ENCODE measurements at places on chromosomes 1 and 21.

- DNase-seq: no peak
Observed at GRCh38 chr1:235113183-235113917, 15.3 kb downstream of the TOMM20 start.

DNA sequence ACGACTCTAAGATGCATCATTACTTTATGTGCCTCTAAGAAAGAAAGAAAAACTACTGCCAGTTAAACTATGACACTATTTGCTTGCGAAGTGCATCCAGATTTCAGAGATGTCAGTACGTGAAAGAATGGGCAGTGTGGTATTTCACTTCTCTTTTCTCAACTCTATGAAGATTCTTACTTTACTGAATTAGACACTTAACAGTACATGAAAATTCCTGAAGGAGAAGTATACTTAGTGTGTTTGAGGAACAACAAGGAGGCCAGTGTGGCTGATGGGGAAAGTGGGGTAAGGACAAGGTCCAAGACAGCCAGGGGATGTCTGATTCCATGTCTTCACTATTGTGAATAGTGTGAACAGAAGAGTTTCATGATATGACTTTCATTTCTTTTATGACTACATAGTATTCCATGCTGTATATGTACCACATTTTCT is 53.9 kb upstream of the HSD17B7 start:
- no peak for DNase-seq

DNA sequence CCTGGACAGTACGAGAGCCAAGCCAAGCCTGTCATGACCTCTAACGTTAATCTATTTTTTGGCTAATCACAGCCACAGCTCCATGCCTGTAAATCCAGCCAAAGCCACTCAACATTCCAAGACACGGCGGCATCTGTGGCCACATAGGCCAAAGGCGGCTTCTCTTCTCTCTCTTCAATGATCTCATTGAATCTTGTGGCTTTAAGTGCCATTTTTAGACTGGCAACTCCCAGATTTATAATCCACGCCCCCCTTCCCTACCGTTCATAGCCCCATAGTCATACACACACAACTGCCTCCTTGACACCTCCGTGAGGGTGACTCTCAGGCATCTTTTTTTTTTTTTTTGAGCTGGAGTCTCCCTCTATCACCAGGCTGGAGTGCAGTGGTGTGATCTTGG is 5.7 kb upstream of the SELENON start:
- DNase-seq: no peak

DNA sequence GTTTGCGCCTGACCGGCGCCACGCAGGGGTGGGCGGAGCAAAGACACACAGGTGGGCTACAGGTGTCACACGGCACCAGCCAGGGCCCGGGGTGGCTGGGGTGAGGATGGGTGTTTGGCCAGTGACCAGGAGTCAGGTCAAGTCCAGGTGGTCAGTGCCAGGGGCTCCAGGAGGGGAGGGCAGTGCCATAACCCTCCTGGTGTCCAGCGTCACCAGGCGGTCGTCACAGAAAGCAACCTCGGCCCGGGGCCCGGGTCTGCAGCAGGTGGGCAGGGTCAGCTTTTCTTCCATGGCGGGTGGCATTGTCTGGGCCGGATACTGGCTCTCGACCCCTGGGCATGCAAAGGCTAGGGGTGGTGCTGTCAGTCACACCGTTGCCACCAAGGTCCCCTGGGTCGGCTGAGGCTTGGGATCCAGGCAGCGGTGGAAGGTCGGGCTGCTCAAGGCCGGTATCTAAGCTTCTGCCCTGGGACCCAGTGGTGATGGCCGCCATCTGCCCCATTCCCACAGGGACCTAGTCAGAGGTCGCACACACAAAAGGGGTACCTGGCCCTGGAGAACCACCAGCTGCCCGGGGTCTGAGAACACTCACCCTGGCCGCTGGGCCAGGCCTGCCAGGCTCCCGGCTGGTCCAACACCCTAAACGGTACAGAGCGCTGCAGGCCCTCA is 1.8 kb downstream of the FNDC10 start:
- DNase-seq: no peak

DNA sequence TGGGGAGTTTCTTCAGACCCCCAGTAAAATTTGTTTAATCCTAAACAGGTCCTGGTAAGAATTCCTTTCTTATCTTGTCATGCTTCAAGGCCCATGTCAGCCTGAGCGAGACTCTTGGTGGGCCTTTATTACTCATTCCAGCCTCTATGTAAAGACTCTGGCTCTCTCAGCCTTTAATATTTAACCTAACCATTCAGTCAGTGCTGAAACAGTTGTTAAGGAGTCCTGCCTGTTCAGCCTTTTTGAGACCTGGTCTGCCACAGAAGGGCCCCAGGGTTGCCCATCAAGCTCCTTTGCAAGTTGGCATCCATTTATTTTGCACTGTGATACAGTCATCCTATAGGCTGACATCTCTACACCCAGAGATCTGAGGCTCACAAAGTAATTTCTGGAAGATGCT is 107.7 kb upstream of the VANGL1 start:
- no peak for DNase-seq

DNA sequence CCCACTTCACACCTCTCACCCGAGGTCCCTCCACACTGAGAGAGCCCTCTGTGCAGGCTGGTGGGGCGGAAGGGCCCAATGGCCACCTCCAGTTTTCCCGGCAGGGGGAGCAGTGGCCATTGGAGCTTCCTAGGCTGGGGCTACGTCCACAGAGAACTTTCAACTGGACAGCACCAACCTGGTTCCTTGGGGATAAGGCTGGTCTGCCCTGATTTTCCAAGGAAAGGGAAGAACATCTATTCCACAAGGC is 20.3 kb upstream of the LAPTM5 start:
- no peak for DNase-seq

DNA sequence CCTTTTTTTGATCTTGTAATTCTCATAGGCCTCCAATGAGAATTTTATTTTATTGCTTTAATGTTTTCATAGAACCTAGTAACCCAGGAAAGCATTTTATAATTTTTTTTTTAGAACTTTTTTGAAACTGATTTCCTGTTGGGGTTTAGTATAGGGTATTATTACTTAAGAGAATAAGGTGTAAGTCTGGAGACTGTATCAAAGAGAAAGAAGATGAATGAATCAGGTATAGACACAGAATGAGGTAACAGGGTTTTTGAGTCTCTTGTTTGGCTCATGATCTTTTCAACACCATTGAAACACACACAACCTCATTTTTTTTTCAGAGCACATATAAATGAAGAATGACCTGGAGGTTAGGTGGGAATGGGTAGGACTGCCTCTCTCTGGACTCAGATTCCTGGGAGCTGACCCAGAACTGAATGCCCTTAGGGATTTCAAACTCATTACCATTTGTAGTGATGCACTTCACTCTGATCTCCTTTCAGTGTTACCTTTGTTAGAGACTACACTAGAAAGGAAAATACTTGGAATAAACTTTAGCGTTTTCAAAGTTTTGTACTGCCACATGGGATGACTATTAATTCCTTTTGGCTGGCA is 51.0 kb downstream of the EPB41 start:
- DNase-seq: no peak

- DNase-seq: no peak
Observed at GRCh38 chr1:24325587-24326449, 6.7 kb downstream of the GRHL3 start.

- no peak for DNase-seq
Observed at GRCh38 chr1:74344387-74344786, 109.2 kb downstream of the TNNI3K start.

- no peak for DNase-seq
Observed at GRCh38 chr1:19670787-19671186, 6.1 kb downstream of the HTR6 start.

DNA sequence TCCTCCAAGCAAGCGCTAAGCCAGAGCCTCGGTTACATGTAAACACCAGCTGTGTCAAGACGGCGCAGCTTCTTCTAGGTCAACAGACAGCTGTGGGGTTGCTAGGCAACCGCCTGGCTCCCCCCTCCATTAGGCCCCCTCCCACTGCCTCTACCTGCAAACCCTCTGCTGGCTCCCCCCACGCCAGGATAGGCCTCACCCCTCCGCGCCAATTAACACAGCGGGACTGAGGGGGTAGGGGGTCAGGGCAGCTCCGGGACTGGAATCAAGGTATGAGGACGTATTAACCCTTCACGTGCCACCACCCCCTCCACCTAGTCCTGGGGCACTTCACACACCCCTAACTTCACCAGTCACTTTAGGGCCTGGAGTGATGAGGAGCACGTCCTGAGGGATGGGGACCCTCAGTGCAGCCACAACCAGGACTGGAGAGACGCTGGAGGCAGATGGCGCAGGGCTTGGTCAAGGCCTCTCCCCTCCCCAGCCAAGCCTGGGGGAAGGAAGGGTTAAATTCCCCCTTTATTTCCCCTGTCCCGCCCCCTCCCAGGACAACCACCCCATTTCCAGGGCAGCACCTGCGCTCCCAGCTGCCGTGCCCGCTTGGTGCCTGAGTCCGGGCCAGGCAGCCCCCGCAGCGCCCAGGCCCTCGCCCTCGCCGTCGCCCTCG is 37.4 kb upstream of the WASF2 start:
- DNase-seq: no peak

- DNase-seq: no peak
Observed at GRCh38 chr1:94309216-94309615, 71.8 kb upstream of the ARHGAP29 start.

GRCh38 chr1:192235127-192235526 is 76.9 kb downstream of the RGS18 start:
- DNase-seq: no peak

GRCh38 chr1:243394066-243394465 is 138.2 kb downstream of the SDCCAG8 start:
- DNase-seq: no peak

DNA sequence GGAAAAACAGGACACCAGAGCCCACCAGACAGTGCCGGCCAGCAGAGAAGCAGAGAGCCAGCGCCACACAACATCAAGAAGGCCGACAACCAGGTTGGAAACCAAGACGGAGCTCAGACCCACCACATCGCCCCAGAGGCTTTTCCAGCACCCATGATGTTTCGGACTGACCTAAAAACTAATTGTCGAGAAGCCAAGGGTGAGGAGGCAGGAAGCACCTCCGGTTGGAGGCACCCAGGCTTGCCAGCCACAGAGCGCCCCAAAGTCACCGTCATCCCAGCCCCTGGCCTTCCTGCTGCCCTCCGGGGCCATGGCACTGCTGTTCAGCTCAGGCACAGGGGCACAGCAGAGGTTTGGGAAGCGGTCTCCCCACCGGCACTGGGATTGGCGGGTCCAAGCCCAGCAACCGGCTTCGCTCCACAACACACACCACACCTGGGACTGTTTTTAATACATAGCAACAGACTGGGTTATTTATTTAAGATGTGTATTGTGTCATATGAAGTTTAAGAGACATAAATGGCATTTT is 67.2 kb downstream of the SLC37A1 start:
- no peak for DNase-seq

DNA sequence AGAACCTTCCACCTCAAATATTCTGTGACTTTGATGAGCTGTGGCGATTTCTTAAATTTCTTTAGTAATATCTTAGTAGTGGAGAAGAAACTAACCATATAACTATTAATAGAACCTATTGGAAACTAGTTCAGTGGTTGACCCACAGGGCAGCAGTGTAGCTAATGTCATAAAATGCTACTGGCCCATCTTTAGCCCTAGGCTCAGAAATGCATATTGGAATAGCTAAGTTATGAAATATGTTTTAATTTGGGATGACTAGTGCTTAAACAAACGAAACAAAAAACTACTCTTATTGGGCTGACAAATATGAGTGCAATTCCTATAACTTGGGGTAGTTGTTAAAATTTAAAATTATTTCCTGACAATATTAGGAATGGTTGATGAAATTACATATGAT is 20.2 kb downstream of the MACO1 start:
- DNase-seq: no peak

GRCh38 chr1:89457046-89457445 is 67.6 kb upstream of the LRRC8B start:
- no peak for DNase-seq

DNA sequence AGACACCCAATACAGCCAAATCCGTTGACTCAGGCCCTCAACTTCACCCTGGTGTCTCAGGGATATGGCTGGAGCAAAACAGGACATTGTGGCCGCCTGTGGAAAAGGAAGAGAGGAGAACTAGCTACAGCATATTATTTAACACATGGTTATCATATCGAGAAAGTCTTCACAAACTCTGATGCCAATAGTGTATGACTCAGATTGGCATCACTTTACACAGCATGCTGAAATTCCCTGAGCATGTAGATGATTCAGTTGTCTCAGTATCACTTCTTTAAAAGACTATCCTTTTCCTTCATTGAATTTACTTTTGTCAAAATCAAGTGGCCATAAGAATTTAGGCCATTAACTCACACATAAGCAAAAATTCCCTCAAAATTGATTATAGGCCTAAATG is 20.1 kb downstream of the HSD3B2 start:
- DNase-seq: no peak

DNA sequence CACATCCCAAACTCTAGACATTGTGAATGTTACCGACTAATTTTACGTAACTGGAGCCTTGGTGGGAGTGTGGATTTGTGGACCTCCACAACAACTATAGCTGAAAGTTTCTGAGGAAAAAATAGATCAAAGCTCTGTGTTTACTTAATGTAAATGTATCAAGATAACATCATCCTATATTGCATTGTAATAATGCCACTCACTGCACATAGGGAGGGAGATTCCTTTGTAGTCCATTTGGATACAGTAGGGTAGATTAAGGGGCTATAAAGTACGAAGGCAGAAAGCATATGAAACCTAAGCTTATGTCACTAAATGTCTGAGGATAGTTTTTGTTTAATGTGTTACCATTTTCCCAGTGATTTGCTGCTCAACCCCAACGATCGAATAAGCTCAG is 273.4 kb downstream of the TM2D1 start:
- DNase-seq: no peak

GRCh38 chr1:48251821-48252220 is 29.3 kb downstream of the SLC5A9 start:
- no peak for DNase-seq

DNA sequence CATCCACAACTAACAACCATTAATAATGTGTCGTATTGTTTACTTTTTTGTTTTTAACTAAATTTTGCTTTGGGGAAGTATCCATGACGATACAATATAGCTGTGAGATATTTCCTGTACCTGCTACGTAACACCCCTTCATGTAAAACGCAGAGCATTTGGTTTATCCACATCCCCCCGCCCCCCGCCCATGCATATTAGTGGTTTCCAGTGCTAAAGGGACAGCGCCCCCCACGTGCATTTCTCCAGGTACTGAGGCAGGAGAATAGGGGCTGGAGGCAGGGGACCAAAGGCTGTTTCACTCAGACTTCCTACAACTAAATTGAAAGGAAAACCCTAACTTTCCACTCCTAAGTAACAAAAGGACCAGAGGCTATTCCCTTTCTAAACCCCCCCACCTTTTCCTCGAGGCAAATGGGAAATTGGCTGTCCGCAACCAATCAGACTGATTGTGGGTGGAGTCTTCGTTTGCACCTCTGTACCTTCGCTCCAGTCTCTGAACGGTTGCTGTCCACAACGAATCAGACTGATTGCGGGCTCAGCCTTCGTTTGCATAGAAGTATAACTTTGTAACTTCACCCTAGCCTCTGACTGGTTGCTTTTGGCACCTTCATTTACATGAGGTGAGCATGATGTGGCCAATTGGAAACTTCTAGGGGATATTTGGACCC is 12.2 kb upstream of the RIPK4 start:
- no peak for DNase-seq
